ENCODE measurements at places on chromosomes 7 and 10. TPM values are rescaled to one million over a fixed set of nuclear protein-coding genes. Genes with fewer than 3 reads are reported as not detected.
A peak's percentile ranks its signal among the peaks of the same experiment; 100 is the strongest.

DNA sequence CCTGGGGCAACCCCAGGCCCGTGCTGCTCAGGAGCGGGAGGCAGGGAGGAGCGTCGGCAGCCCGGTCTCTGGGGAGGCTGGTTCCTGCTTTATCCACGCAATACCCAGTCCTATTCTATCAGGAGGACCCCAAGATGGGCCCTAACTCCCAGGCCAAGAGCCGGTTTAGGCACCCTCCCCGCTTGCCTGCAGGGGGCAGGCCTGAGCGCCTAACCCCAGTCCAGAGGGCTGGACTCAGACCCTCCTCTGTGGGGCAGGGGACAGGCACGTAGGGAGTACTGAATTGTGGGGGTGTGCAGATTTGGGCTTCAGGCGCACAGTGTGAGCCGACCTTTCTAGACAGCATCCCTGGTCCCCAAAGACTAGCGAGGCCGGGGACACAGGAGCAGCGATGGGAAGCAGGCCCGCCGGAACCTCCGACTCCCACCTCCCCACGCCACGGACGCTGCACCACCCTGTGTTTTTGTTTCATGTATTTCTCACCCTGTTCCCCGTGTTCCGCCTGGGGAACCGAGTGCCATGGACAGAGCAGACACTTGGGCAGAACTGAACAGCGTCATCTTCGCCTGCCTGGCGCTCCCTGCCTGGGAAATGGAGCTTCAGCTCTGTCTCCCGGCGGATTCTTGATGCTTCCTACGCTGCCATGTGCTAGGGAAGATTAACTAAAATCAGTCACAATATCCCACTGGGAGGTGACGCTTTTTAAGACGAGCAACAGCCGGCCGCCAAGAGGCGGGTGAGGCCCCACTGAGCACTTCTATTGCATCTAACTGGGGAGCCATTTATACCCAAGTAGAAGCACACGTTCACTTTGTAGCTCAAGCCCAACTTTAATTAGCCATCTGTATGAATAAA lies 5.3 kb downstream of the NUDT1 start:
- no peaks in the 10 kb centered on the region for H3K27me3 ChIP-seq
- no peak for DNase-seq
- H3K27ac ChIP-seq, result no peak overlapping the region
- H3K4me3 ChIP-seq, result no peak overlapping the region

The TUBB8 gene
- total RNA-seq, result not detected

DNA sequence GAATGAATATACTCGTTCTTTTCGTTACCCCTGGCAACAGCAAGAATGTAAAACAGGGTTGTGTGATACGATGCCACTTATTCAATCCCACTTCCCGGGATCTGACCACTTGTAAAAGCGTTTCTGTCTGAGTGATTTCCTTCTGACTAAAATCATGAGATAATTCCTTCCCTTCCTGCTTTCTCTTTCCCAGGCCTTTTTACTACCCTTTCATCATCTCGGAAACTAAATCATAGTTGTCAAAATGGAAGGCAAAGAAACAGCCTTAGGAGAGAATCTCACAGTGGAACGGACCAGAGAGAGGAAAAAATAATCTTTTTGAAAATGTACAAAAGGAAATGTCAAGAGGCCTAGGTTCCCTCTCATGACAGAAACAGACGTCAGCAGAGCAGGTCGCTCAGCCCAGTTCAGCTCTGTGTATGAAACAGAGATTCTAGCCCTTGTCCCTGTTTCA lies 29.8 kb downstream of the DIP2C start:
- peak overlapping the region; percentile 62 for H3K27ac ChIP-seq
- H3K4me3 ChIP-seq, result no peak overlapping the region
- H3K36me3 ChIP-seq, result no peaks in the 10 kb centered on the region
- H3K27me3 ChIP-seq, result no peaks in the 10 kb centered on the region
- DNase-seq, result peak; percentile 89
- peaks cover 6% of the 10 kb centered on the region for H3K4me1 ChIP-seq

DNA sequence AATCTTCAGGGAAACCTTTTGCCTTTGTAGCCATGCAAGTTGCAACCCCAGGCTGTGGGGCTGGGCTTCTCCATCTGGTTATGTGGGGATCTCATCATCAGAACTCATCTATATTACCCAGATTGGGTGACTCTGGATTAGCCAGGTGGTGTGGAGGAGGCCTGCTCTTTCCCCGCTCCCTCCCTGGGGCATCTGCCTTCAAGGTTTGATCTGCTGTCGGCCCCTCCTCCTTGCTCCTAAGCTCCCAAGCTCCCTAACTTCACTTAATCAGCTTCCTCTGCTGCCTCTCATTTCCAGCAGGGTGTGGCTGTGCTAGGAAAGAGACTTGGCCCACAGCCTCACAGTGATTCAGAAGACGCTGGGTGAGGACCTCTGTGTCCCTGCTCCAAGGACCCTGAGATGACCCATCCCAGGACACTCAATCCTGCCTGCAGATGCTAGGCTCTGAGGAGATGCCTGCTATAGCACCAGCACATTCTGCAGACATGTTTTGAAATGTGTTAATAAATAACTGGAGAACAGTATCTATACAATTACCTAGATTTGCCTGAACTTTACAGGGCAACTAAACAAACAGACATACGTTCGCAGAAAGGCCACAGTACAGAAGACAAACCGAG lies 392.1 kb upstream of the PODXL start:
- H3K4me3 ChIP-seq, result no peak overlapping the region
- H3K4me1 ChIP-seq, result no peaks in the 10 kb centered on the region
- H3K27me3 ChIP-seq, result peaks cover 3% of the 10 kb centered on the region
- H3K27ac ChIP-seq, result no peak overlapping the region
- peak; percentile 9 for DNase-seq
- no peaks in the 10 kb centered on the region for H3K36me3 ChIP-seq

The PPP1R9A gene
- 3.3 TPM for total RNA-seq

Measured in fibroblast of lung (primary cell).